Skin of body (tissue), 3 donors: ENCODE measurements at places on chromosomes 1 and 21. TPM values are rescaled to one million over a fixed set of nuclear protein-coding genes. Genes with fewer than 3 reads are reported as not detected.

- DNase-seq: no peak
Measured at GRCh38 chr1:4308806-4309205, 345.6 kb upstream of the AJAP1 start.

DNA sequence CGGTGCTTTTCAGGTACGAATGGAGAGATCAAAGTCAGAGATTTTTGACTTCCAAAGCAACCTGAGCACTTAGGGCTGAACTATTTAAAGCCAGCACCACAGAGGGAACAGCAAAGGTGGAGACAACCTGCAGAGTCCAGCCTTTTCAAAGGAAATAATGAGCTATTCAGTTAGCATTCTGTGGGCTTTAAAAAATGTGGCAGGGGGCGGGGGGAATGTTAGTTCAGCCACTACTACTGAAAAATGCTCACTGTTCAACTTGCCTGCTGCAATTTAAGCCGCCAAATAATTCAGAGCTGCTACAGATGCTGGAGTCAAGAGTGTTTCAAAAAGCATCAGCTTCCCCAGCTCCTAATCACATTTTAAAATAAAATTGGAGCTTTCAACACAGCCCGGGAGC lies 473.3 kb upstream of the PLXNA2 start:
- DNase-seq: no peak

- DNase-seq: no peak
Measured at GRCh38 chr1:154433161-154433764, 28.1 kb downstream of the IL6R start.

DNA sequence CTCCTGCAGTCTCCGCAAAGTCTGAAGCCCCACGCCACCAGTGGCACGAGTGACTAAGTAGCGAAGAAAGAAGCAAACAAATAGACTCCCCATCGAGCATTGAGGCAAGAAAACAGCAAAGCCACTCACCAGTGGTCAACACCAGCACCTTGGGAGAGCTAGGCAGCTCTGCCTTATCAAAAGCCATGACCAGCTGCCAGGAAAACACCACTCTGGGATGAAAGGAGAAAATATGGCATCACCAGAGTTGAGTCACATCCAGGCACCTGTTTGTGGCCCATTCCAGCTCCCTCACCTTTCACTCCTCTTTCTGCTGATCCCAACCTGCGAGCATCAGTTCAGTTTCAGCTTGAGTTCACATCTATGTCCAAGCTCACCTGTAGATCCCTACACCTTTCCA lies 17.2 kb downstream of the PDZK1 start:
- no peak for DNase-seq

The NBPF6 gene
- not detected for total RNA-seq

GRCh38 chr1:220527279-220527907 lies 543 bp upstream of the MARK1 start:
- peak; percentile 55 for DNase-seq

GRCh38 chr1:221868593-221869303 lies 126.9 kb upstream of the DUSP10 start:
- DNase-seq: peak; percentile 75

DNA sequence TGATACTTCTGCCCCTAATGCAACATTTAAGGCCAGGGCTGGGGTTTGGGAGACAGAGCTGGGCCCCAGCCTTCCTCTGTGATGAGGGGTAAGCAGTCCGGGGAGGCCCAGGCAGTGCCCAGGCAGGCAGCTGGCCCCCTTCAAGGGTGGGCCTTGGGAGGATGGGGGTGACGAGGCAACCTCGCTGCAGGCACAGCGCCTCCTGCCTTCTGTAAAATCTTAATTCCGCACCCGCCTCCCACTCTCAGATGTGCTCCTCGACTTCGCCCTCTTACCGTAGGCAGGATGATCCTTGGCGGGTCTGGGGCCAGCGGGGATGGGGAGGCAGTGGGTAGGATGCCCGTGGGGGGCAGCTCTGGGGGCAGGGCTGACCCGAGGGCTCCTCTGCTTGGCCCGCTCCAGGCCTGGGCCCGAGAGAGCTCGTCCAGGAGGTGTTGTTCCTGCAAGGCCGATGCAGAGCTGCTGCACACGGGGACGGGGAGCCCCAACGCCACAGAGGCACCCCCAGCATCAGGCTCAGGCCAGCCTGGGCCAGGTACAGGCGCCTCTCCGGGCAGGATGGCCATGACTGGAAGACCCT lies 9.1 kb downstream of the C21orf58 start:
- DNase-seq: no peak

The RAB7B gene
- total RNA-seq: 17.2 TPM

The KDF1 gene
- total RNA-seq: 4.0 TPM
